ENCODE measurements at places on chromosomes 5 and 9.

- no peak for DNase-seq
These were observed 458.5 kb downstream of the TLR4 start for GRCh38 chr9:118162716-118163115.

- DNase-seq, result no peak
These were observed 54.8 kb upstream of the ANGPTL2 start for GRCh38 chr9:127177231-127177630.

GRCh38 chr9:126367616-126368015 is 41.0 kb downstream of the MVB12B start:
- DNase-seq, result no peak

DNA sequence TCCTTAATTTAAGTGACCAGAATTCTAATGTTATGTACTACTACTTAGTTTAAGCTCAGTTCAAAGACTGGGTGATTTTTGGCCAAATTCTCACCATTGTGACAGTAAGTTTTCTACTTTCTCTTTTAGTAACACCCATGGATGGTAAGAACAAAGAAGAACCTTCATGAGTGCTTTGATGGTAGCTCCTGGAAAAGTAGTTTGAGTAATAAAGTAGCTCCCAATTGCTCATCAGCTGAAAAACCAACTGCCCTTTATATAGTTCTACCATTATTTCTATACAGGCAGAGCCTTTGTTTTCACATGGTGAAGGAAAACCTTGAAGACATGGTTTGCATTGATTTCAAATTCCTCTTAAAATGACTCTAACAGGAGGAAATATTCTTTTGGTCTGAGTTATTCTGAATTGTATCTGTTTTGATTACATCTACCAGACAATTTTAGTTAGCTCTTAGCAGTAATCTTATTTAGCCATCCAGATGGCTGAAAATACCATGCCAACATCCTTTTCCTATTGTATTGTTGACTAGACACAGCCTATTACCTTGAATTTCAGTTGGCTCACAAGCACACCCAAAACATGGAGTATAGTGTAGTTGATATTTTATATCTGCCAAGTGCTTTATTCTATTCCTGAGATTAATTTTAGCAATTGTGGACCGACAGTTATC is 23.7 kb upstream of the STARD4 start:
- no peak for DNase-seq

DNA sequence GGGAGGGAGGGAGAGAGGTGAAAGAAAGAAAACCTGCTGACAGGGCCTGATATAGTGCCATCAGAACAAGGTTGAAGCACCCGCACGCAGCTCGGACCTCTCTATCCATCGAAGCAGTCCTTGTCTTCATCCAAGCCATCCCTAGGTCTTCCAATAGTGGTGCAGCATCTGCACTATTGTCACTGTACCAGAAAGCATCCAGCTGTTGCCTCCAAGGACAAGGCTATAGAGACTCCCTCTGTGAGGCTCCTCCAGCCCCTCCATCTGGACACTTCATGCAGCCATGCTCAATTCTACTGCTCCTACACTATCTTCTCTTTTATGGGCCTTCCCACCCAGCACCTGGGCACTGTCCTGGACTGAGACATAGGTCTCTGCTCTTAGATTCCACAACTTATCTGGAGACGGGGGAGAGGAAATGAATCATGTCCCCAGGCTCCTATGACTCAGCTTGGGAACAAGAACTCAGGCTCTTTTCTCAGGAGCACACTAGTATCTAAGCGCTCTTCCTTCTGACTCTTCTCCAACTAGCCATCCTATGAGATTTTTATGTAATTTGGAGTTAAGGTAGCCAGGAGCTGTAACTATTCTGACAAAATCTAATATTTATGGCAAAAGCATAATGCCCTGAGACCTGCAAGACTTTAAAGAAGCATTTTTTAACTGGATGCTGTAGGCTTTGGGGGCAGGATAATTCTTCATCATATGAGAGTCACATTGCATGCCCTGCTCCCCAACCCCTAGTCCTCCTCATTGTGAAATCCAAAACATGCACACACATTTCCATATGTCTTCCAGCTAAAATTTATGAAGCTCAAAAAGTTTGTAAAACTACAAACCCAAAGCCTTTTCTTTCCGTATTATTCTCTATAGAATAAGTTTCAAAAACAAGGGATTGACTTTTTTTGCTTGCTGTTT is 446.8 kb downstream of the CCDC171 start:
- peak; percentile 24 for DNase-seq

GRCh38 chr5:116395631-116396203 is 178.9 kb downstream of the SEMA6A start:
- DNase-seq, result no peak

- DNase-seq, result no peak
These were observed 13.7 kb downstream of the DIPK1B start for GRCh38 chr9:136726118-136726517.

- no peak for DNase-seq
These were observed 15.5 kb upstream of the ZBED3 start for GRCh38 chr5:77102549-77102948.

GRCh38 chr9:121272401-121272948 is 4.5 kb downstream of the GSN start:
- no peak for DNase-seq

DNA sequence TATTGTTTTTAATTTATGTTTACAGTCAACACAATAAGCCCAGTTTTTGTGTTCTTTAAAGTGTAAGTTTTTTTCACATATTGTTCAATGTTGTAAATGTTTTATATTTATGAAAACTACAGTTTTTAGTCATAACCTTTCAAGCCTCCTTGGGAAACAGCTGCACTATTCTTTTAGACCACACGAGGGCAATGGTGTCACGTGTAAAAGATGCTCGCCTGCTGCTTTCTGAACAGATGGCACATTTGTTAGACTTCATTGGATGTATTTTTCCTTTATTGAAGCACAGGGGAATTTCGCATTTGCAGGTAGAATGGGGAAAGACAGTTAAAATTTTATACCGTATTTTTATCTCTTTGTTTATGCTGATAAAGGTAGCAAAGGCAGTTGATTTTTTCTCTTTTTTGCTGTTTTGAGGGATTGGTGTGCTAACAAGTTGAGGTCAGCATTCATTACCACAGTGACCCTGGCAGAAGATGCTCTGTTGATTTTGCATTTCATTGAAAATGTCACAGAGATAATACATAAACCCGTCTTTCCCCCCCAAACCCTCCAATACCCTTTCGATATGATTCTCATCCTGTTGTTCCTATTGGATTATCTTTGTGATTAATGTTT is 59.0 kb downstream of the MAT2B start:
- DNase-seq, result peak; percentile 27

Measured in left ventricle myocardium superior (tissue), 1 donor.